Hepatocyte (in vitro differentiated cells): ENCODE measurements at places on chromosomes 5 and 9. TPM values are rescaled to one million over a fixed set of nuclear protein-coding genes. Genes with fewer than 3 reads are reported as not detected.

Gene MGAT1
- total RNA-seq: 137 and 152 TPM in 2 replicates

Gene SLC45A2
- total RNA-seq: 1.4 TPM in 1 of 2 replicates, not detected in the other

Gene LRRC70
- total RNA-seq: 1.0 and 3.0 TPM in 2 replicates

Gene IGFBPL1
- 4.0 and 9.8 TPM in 2 replicates for total RNA-seq

Gene ZNG1F
- 19.2 and 30.2 TPM in 2 replicates for total RNA-seq

Gene MLANA
- not detected in 2 replicates for total RNA-seq

Gene DAB2
- 98.9 and 115 TPM in 2 replicates for total RNA-seq

Gene CARTPT
- total RNA-seq: 0.60 and 3.3 TPM in 2 replicates

Gene F2R
- 48.1 and 48.9 TPM in 2 replicates for total RNA-seq

Gene PDE6A
- total RNA-seq: 3.6 and 4.6 TPM in 2 replicates

Gene FRMD3
- 6.5 and 7.0 TPM in 2 replicates for total RNA-seq

GRCh38 chr5:84017523-84018172, 297.0 kb upstream of the HAPLN1 start:
- no peak for DNase-seq

DNA sequence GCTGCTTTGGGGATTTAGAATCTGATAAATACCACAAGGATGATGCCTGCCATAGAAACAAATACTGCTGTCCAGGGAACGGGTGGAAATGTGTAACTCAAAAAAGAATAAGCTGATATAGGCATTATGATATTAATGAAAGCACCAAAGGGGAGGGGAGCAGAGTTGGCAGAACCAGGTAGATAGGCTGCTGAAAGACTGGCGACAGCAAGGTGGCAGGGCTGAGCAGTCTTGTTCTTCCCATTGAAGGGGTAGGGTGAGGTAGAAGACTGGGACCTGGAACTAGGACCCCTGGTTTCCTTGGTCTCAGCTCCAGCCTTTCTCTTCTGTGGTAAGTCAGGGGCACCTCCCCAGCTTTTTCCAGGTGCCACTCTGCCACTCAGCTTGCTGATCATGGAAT, 31.4 kb upstream of the TMOD1 start:
- no peak for DNase-seq

DNA sequence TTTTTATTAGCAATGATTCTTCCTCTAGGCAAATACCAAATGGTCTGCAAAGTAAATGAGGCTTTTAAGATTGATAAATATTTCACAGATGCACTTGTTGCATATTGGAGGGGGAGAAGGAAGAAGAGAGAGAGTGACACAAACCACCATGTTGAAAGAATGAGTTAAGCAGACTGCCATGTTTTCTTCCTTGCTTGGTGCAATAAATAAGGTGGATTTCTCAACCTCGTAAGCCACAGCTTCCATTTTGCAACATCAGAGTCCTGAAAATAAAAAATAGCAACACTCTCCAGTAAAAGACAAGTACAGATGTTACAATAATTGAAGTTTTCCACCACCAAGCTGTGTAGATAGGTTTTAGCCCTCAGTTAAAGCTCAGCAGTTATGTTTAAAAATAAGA, 202.9 kb downstream of the SGCD start:
- no peak for DNase-seq

- no peak for DNase-seq
Measured at GRCh38 chr9:99748266-99748665, 73.4 kb upstream of the NR4A3 start.

DNA sequence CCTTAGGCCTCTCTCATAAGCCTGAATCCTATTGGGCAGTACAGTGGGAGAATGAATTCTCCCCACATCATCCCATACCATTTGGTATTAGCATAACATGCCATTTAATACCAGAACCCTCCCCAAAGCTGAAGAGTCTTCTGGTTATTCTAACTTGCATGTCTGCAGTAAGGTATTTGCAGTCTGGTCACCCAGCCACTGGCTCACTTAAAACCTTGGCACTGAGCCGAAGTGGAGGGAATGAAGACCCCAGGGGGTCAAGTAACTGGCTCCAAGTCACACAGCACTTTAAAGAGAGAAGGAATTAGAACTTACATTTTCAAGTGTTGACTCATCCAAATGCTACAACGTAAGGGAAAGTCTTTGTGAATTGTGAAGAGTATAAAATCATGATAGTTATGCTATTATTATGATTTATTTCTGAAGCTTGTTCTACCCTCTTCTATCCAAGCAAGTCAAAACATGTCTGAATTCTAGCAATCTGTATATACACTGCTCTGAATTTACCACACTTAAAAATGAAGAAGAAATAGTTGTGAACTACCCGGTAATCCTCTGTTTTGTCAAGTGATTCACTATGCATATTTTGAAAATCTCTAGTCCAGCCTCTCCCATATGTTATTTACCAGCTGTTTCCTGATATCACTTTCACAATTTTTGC, 28.5 kb downstream of the GLRA1 start:
- peak; percentile 8 for DNase-seq

DNA sequence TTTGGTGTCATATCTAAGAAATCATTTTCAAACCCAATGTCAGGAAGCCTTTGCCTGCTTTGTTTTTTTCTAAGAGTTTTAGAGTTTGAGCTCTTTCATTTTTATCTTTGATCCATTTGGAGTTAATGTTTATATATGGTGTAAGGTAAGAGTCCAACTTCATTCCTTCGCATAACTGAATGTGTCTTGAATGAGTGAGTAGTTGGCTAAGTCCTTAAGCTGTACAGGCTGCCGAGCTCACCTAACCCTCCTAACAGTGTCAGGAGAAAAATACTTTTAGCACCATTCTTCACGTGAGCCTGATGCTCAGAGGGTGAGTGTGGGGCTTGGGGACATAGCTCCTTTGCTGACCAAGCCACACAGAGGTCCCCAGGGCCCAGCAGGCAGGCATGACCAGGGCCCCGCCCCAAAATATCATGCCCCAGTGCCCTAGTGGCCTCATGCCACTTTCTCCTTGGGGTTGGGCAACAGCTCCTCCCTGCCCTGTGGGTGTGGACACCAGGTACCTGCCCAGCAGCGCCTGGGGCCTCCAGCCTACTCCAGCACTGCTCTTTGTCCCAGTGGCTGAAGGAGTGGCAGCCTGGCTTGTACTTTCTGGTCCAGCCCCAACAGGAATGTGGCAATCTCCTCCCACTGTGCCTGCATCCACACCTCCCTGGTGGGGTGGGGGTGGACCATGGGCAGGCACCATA, 17.2 kb downstream of the PPARGC1B start:
- peak; percentile 85 for DNase-seq

- no peak for DNase-seq
Measured at GRCh38 chr5:102049517-102049916, 246.6 kb downstream of the SLCO4C1 start.

GRCh38 chr5:929596-929995, 36.9 kb downstream of the TRIP13 start:
- DNase-seq: no peak

DNA sequence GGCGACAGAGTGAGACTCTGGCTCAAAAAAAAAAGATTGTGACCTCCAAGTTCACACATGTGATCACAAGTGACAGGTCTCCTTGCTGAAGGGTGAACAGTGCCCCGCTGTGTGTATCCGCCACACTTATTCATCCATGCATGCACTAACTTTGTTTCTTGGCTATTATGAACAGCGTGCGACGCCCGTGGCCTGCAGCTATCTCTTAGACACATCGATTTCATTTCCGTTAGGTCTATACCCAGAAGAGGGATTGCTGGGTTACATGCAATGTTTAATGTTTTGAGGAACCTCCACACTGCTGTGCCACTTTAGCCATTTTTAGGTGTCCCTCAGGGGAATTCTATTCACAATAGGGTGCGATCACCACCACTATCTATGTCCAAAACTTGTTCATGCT, 12.1 kb upstream of the EGFL7 start:
- DNase-seq: no peak

DNA sequence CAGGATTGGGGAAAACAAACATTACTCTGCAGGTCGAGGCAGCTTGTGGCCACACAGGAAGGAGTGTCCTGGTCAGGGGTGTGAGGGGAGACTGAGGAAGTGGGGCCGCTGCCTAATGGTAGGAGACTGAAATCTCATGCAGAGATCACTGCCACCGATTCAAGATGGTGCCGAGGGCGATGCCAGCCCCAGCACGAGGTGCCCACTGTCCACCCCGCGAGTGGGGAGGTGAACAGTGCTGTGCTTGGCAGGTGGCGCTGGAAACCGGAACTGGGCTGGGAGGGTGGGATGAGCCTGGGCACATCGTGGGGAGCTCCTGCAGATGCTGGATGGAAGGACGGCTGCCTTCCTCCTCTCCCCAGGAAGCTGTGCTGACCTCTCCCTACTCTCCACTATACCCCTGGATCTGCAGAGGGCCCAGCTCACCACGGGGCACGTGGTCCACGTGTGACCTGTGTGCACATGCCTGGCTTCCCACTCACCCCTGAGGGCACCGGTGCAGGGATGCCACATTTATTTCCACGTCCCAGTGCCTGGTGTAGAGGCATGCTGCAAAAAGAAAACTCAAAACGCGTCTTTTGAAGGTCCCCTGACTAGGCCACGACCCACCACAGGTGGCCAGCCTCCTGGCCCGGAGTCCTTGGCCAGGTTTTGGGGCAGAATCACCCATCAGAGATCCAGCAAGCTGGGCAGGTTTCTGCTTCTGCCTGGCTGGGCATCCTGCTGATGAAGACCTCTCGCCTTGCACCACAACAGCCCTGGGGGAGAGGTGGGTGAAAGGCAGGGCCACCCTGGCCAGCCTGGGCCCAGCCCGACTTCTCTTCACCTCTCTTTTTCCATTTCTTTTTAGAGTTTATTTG, 71.7 kb upstream of the FCN1 start:
- DNase-seq: no peak

DNA sequence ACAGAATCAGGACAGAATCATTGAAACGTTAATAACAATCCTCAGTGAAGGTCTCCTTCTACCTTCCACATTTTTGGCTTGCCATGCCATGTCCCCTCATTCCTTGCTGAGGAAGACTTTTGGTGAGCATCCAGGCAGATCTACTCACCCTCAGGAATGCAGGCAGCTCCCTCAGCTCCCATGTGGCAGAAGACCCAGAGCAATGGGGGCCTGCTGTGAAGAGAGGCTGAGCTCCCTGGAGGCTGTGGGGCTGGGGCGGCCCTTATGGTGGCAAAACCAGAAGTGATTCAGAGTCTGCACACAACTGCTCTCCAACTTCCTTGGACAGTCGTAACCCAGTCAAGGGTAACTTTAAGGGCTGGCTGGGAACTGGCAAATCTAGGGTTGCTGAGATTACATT, 247.2 kb upstream of the EFNA5 start:
- no peak for DNase-seq

- no peak for DNase-seq
Measured at GRCh38 chr9:101139082-101139481, 110.6 kb downstream of the PLPPR1 start.

- DNase-seq: no peak
Measured at GRCh38 chr5:81080809-81081460, 120.8 kb downstream of the RASGRF2 start.

GRCh38 chr5:172166030-172166826, 21.8 kb downstream of the STK10 start:
- DNase-seq: no peak

GRCh38 chr9:94624629-94625028, 14.7 kb downstream of the FBP1 start:
- DNase-seq: no peak

DNA sequence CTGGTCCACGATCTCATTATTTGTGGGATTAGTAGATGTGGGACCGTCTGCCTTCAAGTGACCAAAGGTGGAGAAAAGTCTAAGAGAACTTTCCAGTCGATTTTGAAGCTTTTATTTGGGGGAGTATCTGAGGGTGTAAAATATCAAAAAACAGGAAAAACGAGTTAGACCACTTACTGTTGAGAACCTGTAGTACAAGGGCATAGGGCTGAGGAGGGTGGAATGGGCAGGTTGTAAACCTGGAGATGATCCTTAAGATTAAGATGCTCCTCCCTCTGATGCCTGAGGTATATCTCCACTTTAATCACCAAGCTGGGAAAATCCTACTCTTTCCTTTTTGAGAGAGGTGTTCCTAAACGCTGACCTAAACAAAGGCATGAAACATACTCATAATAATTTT, 32.0 kb upstream of the GTF2H2C start:
- peak; percentile 58 for DNase-seq

DNA sequence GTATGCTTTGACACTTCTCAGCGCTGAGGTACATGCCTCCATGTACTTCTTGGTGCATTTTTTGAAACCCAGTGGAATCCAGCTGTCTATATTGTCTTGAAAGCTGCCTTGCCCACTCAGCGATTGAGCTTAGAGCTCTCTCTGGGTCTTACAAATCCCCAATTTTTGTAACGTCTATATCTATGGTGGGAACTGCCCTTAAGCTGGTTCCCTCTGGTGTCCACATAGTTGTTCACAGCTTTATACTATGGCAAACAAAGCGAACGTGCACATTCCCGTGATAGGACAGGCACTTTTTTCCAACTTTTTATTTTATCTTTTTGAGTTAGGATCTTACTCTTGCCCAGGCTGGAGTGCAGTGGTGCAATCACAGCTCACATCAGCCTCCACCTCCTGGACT, 20.9 kb downstream of the CDHR2 start:
- no peak for DNase-seq

DNA sequence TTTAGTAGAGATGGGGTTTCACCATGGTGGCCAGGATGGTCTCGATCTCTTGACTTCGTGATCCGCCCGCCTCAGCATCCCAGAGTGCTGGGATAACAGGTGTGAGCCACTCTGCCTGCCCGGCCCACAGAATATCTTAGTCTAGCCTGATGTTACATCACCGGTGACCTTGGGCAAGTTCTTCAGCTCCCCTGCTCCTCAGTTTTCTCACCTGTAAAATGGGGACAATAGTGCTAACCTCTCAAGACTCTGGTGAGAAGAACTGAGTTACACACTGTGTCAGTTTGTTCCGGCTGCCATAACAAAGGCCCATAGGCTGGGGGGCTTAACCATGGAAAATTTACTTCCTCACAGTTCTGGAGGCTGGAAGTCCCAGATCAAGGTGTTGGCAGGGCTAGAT, 12.5 kb upstream of the HABP4 start:
- no peak for DNase-seq
